ENCODE measurements at places on chromosomes 6 and 20. TPM values are rescaled to one million over a fixed set of nuclear protein-coding genes. Genes with fewer than 3 reads are reported as not detected.
A peak's percentile ranks its signal among the peaks of the same experiment; 100 is the strongest.

DNA sequence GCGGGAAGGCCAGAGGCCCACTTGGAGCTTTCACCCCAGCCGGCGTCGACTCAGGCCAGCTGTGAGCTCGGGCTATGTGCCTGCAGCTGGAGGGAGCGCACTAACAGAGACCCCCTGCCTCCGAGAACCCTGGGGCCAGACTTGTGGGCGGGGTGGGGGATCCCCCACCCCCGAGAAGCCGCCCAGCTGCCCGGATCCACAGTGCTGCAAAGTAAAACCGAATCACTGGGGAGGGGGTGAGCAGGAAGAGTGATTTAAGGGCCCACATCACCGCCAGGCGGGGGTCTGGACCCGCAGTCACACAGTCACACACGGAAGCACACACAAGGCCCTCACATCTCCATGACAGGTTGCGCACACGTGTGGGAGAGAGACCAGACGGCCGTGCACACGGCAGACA is 48.7 kb downstream of the KCNQ2 start:
- DNase-seq, result no peak

GRCh38 chr6:159440911-159441703 is 251.9 kb downstream of the SOD2 start:
- DNase-seq, result no peak

Gene PI16
- total RNA-seq, result not detected

Gene TRIM10
- total RNA-seq, result not detected

Gene PRICKLE4
- total RNA-seq, result not detected

DNA sequence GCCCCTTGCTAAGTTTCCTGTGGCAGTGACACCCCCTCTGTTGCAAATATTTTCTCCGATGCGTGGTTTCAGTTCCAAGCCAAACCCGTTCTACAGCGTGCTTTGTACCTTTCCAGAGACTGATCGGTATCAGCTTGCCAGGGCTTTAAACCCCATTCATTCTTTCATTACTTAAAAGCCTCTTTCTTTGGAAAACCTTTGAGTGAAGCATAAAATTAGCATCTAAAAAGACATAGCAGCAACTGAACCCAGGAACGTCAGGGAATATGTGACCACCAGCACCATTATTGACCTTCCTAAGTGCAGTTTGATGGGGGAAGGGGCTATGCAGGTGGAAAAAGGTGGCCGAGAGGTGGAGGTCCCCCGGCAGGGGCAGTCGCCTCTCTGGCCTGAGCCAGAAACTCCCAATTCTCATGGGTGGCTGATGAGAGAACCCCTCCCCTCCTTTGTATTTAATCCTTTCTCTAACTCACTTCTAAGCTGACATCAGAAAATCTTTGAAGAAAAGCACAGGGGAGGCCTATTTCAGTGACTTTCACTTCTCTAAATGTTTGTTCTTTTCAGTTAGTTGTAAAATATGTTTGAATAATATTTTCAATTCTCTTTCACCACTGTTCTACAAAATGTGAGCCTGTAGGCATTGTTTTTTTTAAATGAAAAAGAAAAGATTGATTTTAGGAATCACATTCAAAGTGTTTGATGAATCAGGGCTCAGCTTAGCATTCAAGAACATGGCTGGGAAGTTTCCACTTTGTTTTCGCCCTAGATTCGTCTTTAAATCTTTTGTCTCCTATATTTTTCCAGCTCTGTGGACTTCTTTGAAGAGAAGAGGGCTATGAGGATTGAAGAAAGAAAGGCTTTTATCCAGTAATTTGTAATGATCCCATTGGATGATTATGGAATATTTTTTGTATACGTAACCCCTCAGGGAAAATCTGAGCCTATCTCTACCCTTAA is 89.2 kb downstream of the RSPH3 start:
- DNase-seq, result no peak

DNA sequence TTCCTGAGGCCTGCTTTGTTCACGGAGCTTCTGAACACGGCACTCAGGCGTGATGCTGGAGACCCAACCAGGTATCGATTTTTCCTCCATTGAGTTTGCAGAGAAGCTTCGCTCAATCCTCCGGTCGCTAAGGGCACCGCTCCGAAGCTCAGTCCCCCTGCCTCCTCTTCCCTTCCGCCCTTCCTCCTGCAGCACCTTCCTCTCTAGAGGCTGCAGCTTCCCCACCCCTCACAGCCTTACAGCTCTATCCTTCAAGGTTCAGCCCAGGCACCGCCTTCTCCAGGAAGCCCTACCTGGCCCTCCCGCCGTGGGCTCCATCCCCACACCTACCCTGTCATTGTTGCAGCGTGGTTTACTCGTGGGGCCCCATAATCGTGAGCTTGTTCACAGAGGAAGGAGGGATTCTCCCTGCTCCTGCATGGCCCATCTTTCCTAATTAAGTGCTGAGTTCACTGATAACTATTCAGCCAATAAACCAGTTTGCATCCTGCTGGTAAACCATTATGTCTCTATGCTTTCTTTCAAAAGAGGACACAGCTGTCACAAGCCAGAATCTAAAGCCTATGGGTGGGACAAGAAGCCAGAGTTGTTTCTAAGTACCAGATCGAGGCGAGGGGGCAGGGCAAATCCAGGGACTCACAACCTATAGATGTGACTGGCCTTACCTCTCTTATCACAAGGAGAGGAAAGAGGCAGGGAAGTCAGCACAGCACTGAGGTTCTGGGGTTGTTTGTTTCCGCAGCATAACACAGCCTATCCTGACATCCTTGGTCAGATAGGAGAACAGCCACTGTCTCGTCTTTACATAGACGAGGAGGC is 152.0 kb downstream of the GRM4 start:
- no peak for DNase-seq

GRCh38 chr6:79684876-79685275 is 53.7 kb downstream of the SH3BGRL2 start:
- DNase-seq, result no peak

GRCh38 chr20:22944936-22945335 is 90.2 kb upstream of the SSTR4 start:
- DNase-seq, result no peak

- no peak for DNase-seq
These were observed 10.5 kb downstream of the RAE1 start for GRCh38 chr20:57361517-57361916.

Gene TRIM40
- not detected for total RNA-seq

GRCh38 chr6:20279608-20280287 is 67.5 kb upstream of the MBOAT1 start:
- DNase-seq, result no peak

Gene HFE
- total RNA-seq, result 13.4 TPM

Gene HLA-DQB1
- total RNA-seq, result not detected

- DNase-seq, result no peak
These were observed 372.0 kb downstream of the PLCB1 start for GRCh38 chr20:8504030-8504429.

Gene PLCB1
- total RNA-seq, result 10.6 TPM

DNA sequence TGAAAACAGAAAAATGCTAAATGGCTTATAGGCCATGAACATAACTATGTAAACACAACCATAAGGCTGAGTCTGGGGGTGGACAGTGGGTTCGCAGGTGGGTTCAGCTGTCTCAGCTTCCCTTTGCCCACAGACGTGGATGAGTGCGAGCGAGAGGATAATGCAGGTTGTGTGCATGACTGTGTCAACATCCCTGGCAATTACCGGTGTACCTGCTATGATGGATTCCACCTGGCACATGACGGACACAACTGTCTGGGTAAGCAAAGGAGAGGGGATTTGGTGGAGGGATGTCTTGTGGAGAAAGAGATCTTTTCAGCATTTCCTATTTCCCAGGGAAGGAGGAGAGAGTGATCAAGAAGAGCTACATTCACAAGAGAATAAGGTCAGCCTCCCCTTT is 14.7 kb downstream of the SCUBE3 start:
- no peak for DNase-seq

Gene CST2
- not detected for total RNA-seq

DNA sequence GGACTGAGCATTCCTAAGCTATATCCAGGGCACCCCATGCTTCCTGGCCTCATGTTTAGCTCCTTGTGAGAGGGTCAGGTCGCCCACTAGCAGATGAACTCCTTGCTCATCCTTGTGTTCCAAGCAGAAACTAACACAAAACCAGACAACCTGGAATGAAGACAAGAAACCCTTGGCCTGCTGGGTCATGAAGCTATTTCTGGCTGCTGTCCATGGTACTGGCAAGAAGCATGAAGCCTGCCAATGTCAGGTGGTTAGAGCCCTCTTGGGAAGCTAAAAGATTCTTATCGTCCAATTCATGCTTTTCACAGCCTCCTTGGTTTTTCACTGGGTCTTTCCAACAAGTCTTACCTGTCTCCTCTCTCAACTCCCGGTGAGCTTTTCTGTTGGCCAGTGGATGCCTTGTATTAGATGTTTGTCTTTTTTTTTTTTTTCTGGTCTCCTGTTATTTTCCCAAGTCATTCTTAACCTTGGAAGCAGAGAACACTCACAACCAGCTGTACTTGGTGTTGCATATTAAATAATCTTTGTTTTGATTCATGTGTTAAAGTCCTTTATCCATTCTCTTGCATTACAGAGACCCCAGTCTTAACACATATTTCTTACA is 180.3 kb downstream of the ANKRD60 start:
- DNase-seq, result peak; percentile 38

DNA sequence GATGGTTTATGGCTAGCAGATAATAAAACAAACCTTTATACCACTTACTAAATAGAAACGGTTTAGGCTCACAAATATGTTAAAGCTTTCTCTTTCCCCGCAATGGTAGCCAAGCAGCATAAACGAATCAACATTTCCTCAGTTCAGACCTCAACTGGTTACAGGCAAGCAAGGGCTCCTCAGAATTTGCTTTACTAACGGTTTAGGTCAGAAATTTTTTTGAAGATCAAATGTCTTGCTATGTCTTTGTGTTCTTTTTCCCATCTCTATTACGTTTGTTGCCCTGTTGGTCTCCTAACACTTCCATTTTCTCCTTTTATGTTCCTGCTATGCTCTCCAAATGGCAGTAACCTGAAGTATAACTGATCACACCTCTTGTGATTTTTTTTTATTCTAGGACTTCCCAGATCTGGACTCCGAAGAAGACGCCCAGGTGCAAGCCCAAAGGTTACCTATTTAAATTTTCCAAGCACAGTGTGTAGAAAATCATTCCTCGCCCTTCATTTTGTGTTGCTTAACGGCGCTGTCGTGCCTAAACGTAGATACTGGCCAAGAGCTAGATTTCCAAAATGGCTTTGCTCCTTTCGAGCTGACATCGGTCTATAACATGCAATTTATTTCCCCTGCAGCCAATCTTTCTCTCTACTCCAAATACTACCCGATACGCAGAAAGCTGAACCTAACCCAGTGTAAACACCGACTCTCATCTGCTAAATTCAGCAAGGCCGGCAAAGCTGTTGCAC is 717 bp upstream of the ASF1A start:
- peak; percentile 47 for DNase-seq

DNA sequence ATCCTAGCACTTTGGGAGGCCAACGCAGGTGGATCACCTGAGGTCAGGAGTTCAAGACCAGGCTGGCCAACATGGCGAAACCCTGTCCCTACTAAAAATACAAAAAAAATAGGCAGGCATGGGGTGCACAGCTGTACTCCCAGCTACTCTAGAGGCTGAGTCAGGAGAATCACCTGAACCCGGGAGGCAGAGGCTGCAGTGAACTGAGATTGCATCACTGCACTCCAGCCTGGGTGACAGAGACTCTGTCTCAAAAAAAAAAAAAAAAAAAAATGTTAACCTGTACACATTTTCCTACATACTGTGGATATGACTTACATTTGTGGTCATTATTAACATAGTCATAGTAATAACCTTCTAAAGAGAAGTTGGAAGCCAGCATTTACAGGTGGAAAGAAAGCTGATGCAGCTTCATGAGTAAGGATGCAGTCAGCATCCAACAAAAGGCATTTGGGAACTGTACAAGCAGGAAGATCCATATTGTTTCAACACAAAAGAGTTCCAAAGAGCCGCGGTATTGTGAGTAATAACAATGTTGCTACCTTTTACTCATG is 186.2 kb downstream of the GPX5 start:
- DNase-seq, result no peak

GRCh38 chr6:152355166-152355565 is 282.0 kb downstream of the SYNE1 start:
- DNase-seq, result no peak

Gene OR11A1
- not detected for total RNA-seq

Gene ME1
- 49.6 TPM for total RNA-seq

Gene SLC17A9
- not detected for total RNA-seq

Gene HLA-DQA1
- total RNA-seq, result not detected

Gene TRERF1
- 5.2 TPM for total RNA-seq

DNA sequence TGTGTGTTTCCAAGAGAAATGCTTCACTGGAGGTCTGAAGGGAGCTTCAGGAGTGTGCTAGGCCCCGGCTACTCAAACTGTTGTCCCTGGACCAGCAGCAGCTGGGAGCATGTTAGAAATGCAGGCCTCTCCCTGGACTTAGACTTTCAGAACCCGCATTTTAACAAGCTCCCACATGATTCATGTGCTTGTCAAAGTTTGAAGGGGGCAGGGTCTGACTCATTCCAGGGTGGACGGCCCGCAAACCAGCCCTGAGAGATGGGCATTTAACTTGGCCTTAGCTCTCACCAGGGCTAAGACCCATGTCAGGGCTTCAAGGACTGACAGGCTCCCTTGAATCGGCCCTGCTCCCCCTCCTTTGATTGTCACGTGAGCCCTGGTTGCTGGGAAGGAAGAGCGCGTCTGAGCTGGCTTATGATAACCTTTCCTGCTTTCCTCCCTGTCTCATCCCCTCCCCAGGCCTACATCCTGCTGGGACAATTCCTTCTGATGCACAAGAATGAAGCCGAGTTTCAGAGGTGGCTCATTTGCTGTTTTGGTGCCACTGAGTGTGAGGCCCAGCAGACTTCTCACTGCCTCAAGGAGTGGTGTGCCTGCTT is 35.5 kb downstream of the BANF2 start:
- DNase-seq, result no peak

Gene CYP21A2
- 0.48 TPM for total RNA-seq

Gene DACT2
- total RNA-seq, result not detected

DNA sequence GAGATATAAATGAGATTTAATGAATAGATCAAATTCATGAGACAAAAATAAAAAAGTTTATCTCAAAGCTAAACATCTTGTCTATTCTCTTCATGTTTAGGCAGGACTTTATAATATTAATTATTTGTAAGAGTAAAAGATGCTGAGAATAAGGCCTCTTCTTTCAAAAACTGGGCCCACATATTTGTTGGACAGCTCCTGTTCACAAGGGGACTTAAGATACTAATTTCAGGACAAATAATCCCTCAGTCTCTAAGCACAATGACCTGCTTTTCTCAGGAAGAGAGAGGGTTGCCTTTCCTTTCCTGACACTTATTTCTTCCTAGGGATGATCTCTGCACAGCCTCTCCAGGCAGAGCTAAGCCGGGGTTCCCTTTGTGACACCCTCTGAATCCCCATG is 43.3 kb downstream of the NOX3 start:
- DNase-seq, result no peak

DNA sequence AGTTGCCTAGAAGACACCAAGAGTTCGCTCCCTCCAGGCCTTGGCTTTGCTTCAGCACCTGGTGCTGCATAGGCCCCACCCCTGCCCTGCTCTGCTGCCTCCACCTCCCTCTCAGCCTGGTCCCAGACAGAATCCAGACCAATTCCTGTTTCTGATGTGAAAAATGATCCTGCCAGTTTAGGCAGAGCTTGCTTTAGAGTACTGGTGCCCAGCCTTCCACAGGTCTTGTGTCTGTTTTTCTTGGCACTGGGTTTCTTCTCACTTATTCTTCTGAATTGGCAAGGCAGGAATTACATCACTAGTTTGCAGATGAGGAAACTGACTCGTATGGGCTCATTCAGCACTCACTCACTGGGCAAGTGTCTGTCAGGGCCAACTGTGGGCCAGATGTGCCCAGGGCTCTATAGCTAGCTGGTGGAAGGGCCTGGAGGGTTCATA is 53.0 kb downstream of the HLA-A start:
- no peak for DNase-seq

GRCh38 chr6:34947561-34947960 is 58.5 kb downstream of the ANKS1A start:
- no peak for DNase-seq

- no peak for DNase-seq
These were observed 28.9 kb upstream of the ZNF217 start for GRCh38 chr20:53622247-53623133.

Gene LTB
- total RNA-seq, result not detected
